ENCODE measurements at places on chromosomes 7 and 10.

GRCh38 chr7:31019509-31019908 is 32.6 kb upstream of the ADCYAP1R1 start:
- H3K36me3 ChIP-seq: no peaks in the 10 kb centered on the region
- H3K27me3 ChIP-seq: no peaks in the 10 kb centered on the region
- no peak for DNase-seq
- H3K4me1 ChIP-seq: peaks cover 5% of the 10 kb centered on the region
- H3K4me3 ChIP-seq: no peak overlapping the region

- peaks cover 36% of the 10 kb centered on the region for H3K4me1 ChIP-seq
- H3K36me3 ChIP-seq: peaks cover 47% of the 10 kb centered on the region
- no peak for DNase-seq
- no peaks in the 10 kb centered on the region for H3K27me3 ChIP-seq
Measured at GRCh38 chr10:12241810-12242529, 46.0 kb downstream of the CDC123 start.

- H3K27me3 ChIP-seq: 0 out of 2 replicates have a peak, but pooled peaks cover 3% of the 10 kb centered on the region
- no peak overlapping the region for H3K27ac ChIP-seq
- H3K4me1 ChIP-seq: no peaks in the 10 kb centered on the region
Measured at GRCh38 chr10:17125206-17125893, 4.3 kb downstream of the CUBN start.

DNA sequence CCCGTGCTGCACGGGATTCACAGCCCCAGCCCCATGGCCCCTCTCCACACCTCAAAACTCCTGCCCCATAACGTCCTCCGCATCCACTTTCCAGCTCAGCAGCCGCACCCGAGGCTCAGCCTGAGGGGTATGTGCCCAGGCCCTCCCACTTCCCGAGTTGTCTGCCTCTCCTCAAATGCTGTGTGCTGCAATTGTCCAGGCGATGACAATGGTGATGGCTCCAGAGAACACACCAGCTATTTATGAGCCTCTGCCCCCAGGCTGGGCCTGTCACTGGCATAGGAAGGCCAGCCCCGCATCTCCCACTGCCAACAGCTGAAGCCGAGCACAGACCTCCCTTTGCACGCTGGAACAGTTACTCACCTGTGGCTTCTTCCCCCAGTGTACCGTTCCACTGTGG is 2.4 kb upstream of the LDB3 start:
- H3K4me1 ChIP-seq: peaks cover 54% of the 10 kb centered on the region
- H3K4me3 ChIP-seq: no peak overlapping the region
- no peak overlapping the region for H3K27ac ChIP-seq
- H3K36me3 ChIP-seq: no peaks in the 10 kb centered on the region
- no peaks in the 10 kb centered on the region for H3K27me3 ChIP-seq

GRCh38 chr7:157952841-157953645 is 616.2 kb downstream of the DNAJB6 start:
- DNase-seq: no peak
- H3K4me3 ChIP-seq: no peak overlapping the region
- no peaks in the 10 kb centered on the region for H3K27me3 ChIP-seq
- no peak overlapping the region for H3K27ac ChIP-seq
- no peaks in the 10 kb centered on the region for H3K4me1 ChIP-seq

GRCh38 chr10:35637462-35637861 is 4.6 kb downstream of the FZD8 start:
- H3K4me3 ChIP-seq: no peak overlapping the region
- H3K27ac ChIP-seq: no peak overlapping the region
- DNase-seq: no peak
- H3K4me1 ChIP-seq: no peaks in the 10 kb centered on the region
- no peaks in the 10 kb centered on the region for H3K36me3 ChIP-seq

GRCh38 chr7:125871431-125871830 is 941.8 kb upstream of the POT1 start:
- H3K36me3 ChIP-seq: no peaks in the 10 kb centered on the region
- H3K4me1 ChIP-seq: no peaks in the 10 kb centered on the region
- DNase-seq: no peak
- no peaks in the 10 kb centered on the region for H3K27me3 ChIP-seq
- no peak overlapping the region for H3K4me3 ChIP-seq

DNA sequence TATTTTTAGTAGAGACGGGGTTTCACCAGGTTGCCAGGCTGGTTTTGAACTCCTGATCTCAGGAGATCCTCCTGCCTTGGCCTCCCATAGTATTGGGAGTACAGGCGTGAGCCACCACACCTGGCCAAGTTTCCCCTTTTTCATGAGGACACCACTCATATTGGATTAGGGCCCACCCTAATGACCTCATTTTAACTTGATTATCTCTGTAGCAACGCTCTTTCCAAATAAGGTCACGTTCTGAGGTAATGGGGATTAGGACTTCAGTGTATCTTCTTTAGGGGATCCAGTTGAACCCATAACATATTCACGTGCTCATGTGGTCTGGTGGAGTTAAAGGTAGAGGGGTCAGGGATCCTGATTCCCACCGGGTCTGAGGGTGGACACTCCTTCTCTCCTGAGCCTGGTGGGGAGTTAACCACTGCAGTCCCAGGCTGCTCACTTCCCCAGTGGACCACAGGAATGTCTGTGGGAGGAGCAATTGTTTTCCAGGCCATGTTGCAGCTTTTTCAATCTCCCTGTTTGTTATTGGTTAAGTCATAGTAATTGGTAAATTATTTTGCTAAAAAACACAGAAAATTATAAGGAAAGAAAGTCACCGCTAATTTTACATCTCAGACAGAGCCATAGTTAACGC is 130.5 kb downstream of the GRK5 start:
- no peak overlapping the region for H3K4me3 ChIP-seq
- DNase-seq: no peak
- no peaks in the 10 kb centered on the region for H3K27me3 ChIP-seq
- H3K4me1 ChIP-seq: no peaks in the 10 kb centered on the region

DNA sequence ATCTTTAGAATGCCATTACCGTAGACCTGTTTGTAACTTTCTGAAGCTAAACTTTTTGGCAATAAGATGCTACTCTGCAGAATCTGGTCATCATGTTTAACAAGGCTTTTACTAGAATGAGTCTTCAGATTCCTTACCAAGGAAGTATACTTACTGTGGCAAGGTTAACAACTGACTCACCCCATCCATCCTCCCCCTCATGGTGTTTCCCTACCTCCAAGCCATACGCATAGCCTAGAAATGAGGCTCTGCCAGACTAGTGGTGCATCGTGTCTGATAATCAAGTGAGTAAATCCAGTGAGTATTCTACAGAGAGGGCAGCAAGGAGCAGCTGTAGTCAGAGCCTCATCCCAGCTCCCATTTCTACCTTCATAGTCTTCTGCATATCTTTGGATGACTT is 223.6 kb downstream of the IPMK start:
- no peaks in the 10 kb centered on the region for H3K36me3 ChIP-seq
- no peaks in the 10 kb centered on the region for H3K4me1 ChIP-seq

DNA sequence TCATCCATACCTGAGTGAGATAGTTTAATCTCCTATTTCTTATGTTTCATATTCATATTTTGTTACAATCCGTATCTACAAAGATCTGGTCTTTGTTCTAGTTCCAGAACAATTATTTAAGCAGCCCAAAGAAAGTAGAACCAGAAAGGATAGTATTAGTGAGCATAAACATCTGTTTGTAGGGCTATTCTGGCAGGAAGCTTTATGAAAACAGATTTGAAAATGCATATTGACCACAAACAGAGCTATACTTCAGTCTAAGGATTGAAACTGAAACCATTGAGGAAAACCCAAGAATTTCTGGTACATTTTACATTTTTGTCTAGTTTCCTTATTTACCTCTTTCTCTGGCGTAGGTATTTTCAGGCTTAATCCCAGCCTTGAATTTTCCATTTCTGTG is 28.1 kb downstream of the LRGUK start:
- no peaks in the 10 kb centered on the region for H3K36me3 ChIP-seq
- H3K4me1 ChIP-seq: no peaks in the 10 kb centered on the region
- no peak overlapping the region for H3K4me3 ChIP-seq
- H3K27ac ChIP-seq: no peak overlapping the region
- no peak for DNase-seq

GRCh38 chr7:101164071-101164840 is 1.1 kb downstream of the VGF start:
- no peaks in the 10 kb centered on the region for H3K27me3 ChIP-seq
- H3K36me3 ChIP-seq: no peaks in the 10 kb centered on the region
- H3K4me3 ChIP-seq: peak overlapping the region; percentile 76
- H3K4me1 ChIP-seq: peaks cover 34% of the 10 kb centered on the region

DNA sequence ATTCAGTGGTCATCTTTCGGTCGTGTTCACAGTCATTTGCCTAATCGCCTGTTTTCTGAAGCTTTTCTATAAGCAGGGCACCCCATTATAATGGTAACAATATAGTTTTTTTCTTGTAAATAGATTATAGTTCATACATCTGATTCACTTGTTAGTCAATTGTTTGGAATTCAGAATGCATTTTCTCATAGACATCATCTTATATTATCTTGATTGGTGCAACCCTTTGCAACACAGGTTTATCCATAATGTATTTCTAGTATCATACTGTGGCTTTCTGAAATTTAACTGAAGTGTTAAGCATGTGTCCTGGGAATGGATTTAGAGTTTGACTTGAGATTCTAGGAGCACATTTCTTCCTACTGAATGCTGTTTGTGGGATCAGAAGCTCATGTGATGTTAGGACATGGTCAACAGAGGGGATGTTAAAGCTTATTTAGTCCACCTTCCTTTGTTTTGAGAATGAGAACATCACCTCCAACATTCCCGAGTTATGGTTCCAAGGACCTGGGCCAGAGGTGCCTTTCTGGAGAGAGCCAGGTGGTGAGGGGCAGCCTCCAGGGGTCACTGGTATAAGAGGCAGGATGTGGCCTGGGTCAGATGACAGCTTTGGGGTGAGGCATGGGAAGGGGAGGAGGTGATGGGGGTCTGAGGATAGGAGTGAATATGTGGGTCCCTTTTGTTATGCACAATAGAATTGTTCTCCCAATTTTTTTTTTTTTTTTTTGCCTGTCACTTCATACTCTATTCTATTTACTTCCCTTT is 415.6 kb downstream of the EXOC4 start:
- H3K27me3 ChIP-seq: no peaks in the 10 kb centered on the region
- no peak for DNase-seq
- H3K4me3 ChIP-seq: no peak overlapping the region
- no peak overlapping the region for H3K27ac ChIP-seq

DNA sequence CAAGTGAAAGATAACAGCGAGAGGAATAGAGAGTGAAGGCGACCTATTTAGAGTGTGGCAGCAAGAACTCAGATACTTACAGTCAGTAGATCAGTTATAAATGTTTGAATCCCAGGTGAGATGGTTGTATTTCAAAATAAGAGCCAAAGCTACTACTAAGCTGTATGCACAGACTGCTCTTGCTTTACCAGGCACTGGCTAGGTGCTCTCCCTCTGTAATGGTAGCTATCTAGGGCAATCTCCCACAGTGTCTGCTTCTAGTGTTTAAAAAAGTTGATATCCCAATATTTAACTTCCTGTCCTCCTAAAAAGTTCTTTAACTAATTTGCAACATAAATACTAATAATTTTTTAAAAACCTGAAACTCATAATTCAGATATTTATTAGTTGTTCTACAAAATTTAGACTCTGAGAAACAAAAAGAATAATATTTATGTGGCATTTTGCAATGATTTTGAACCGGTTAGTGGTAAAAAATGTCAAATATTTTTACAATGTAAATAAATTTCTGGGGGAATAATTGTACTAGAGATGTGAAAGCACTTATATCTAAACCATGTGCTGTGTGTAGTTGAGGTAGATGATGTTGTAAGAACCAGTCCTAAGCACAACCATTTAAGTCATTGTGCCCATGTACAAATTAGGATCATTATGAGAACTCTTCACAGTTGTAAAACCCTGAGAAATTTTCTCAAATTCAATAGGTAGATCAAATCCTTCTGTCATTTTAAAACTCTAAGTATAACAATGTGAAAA is 349.3 kb upstream of the SEMA3D start:
- no peaks in the 10 kb centered on the region for H3K27me3 ChIP-seq
- DNase-seq: no peak
- no peaks in the 10 kb centered on the region for H3K36me3 ChIP-seq
- no peak overlapping the region for H3K27ac ChIP-seq
- no peak overlapping the region for H3K4me3 ChIP-seq

GRCh38 chr7:84482476-84482875 is 287.9 kb upstream of the SEMA3A start:
- DNase-seq: no peak
- H3K27me3 ChIP-seq: no peaks in the 10 kb centered on the region
- no peak overlapping the region for H3K4me3 ChIP-seq
- H3K36me3 ChIP-seq: no peaks in the 10 kb centered on the region

DNA sequence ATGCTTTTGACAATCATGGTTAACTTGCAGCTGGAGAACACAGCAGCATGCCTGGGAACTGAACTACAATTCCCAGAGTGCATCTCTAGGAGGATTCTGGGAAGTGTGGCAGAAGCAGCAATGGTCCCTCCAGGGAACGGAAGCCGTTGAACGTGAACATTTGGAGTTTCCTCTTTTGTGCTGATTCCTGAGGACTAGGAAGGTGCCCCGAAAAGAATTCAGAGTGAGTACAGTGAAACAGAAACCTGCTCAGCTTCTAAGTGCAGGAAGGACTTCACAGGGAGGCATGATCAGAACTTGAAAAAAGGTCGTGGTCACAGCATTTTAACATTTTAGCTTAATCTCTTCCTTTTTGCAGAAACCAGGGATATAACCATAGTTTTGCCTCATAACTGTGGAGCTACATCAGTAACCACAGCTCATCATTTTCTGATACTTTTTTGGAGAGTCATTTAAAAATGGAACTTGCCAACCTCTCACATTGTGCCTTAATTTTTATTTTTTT is at the start of gene NUDT13:
NUDT13 (plus strand) TSS at position 111 of the 505 bp plus-strand sequence. CDS start 3,911 bp downstream, outside the sequence.
- H3K27ac ChIP-seq: peak within 1 kb of the TSS; percentile 61
- H3K27me3 ChIP-seq: no peaks in the 10 kb centered on the region
- DNase-seq: peak; percentile 76
- peaks cover 5% of the 10 kb centered on the region for H3K4me1 ChIP-seq
- H3K36me3 ChIP-seq: 0 out of 2 replicates have a peak, but pooled peaks cover 5% of the 10 kb centered on the region

- no peak overlapping the region for H3K4me3 ChIP-seq
- no peak overlapping the region for H3K27ac ChIP-seq
- H3K4me1 ChIP-seq: peaks cover 6% of the 10 kb centered on the region
- no peaks in the 10 kb centered on the region for H3K36me3 ChIP-seq
- H3K27me3 ChIP-seq: no peaks in the 10 kb centered on the region
- DNase-seq: no peak
Measured at GRCh38 chr7:133502972-133503371, 250.1 kb downstream of the EXOC4 start.

Data from Karpas-422 (cell line).